ENCODE measurements at places on chromosomes 3 and 15.

DNA sequence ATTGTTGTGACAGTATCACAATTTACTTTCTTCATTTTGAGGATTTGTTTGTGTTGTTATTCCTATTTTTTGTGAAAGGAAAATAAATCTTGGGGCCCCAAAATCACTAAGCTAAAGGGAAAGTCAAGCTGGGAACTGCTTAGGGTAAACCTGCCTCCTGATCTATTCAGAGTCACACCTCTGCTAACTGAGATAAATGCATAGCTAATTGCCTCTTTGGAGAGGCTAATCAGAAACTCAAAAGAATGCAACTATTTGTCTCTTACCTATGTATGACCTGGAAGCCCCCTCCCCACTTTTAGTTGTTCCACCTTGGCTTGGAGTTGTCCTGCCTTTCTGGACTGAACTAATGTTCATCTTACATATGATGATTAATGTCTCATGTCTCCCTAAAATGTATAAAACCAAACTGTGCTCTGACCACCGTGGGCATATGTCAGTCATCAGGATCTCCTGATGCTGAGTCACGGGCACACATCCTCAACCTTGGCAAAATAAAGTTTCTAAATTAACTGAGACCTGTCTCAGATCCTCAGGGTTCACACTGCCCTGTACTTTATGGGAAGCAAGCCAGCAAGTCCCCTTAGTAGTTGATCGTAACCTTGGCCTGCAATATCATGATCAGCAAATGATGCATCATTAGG, 523.2 kb upstream of the GOLIM4 start:
- DNase-seq, result no peak

- no peak for DNase-seq
Measured at GRCh38 chr3:53597136-53597915, 102.9 kb downstream of the CACNA1D start.

DNA sequence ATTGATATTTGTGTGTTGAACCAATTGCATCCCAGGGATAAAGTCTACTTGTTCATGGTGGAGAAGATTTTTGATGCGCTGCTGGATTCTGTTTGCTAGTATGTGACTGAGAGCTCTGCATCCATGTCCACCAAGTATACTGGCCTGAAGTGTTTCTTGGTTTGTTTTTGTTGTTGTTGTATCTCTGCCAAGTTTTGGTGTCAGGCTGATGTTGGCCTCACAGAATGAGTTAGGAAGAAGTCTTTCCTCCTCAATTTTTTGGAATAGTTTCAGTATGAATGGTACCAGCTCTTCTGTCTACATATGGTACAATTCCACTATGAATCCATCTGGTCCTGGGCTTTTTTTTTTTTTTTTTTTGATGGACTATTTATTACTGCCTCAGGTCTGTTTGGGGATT, 50.9 kb upstream of the OSTN start:
- no peak for DNase-seq

GRCh38 chr15:74964794-74965193, 8.2 kb upstream of the RPP25 start:
- DNase-seq, result no peak

DNA sequence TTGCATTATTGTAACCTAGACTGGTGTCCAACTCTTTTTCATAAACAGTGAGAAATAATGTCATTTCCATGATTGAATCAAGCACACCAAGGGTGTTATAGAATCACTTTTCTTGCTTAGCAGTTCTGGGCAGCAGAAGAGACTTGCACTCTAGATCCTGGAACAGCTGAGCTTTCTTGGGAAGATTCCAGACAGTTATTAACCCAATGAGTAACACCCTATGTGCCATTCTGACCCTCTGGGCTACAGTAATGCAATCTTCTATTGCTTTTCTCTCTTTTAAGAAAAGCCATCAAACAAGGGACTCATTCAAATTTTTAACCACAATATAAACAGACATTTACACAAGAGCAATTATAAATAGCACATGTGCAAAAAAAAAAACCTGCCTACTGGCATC, 39.3 kb upstream of the USP3 start:
- DNase-seq, result no peak

GRCh38 chr3:194714564-194714963, 28.9 kb downstream of the FAM43A start:
- no peak for DNase-seq

DNA sequence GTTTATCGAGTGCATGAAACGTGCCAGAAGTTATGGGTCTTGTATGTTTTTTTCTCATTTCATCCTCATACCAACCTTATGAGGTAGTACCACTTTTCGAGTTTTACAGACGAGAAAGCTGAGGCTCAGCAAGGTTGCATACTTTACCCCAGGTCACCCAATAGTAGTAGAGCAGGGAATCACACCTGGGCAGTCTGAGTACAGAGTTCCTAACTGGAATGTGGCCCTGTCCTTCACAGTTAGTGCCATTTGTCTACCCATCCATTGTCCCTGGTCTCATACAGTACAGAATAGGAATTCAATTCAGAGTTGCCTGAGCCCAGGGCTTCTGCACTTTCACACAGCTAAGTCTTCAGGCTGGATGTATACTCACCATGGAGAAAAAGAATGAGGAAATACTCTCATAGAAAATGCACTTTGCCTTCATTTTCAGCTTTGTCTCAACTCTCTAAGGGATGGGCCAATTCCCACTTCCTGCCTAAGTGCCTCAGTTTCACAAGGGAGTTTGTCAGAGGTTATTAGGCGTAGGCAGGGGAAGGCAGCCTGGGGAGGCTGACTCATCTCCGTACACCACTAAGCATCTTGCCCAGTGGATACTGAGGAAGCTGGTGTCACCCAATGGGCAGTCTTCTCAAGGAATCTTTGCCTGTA, 93.2 kb downstream of the TMEM212 start:
- DNase-seq, result no peak

DNA sequence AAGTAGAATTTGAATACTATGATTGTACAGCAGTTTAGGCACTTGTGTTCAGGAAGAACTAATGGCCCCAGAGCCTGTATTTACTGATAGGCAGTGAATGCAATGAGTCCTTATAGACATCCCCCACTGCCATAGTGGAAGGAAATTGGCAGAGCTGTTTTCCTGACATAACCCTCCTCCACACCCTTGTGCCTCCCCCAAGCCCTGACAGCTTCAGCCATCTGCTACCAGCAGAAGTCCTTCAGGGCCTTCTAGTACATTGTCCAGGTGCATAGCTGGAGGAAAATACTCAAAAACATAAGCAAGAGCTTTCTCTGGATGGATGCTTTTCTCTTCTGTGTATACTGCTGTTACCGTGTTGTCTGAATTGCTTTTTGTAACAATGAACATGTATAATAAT, 20.6 kb downstream of the ARHGAP31 start:
- no peak for DNase-seq

DNA sequence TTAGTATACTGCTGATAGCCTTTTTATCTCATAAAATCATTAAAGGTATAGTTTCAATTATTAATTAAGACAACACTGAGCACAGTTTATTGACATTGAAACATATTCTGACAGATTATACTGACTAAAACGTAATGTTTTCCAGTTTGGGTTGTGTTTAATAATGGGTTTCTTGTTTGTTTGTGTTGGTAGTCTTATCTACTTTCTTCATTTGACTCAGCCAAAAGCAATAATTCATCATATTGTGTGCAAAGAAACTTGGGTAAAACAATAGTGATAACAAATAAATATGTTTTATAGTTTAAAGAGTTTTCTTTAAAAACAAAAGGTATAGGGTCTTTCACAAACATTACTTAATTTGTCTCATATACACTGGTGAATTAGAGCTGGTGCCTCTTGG, 629.2 kb upstream of the AGTR1 start:
- no peak for DNase-seq

DNA sequence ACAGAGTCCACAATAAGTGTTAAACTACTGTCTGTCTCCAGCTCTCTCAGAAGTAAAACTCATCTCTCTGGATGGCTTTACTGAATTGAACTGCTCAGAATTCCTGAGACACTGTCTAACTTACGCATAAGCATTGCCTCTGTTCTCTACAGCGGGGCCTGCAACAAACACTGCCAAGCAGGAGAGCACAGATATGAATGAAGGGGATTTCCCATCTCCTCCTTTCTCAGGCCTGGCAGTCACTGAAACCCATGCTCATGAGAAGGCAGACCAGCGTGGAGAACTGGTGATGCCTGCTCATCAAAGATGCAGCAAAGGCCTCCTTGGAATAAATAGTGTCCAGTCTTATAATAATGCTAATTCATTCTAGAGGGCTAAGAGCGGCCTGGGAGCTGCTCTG, 10.3 kb downstream of the RASGRP1 start:
- no peak for DNase-seq

DNA sequence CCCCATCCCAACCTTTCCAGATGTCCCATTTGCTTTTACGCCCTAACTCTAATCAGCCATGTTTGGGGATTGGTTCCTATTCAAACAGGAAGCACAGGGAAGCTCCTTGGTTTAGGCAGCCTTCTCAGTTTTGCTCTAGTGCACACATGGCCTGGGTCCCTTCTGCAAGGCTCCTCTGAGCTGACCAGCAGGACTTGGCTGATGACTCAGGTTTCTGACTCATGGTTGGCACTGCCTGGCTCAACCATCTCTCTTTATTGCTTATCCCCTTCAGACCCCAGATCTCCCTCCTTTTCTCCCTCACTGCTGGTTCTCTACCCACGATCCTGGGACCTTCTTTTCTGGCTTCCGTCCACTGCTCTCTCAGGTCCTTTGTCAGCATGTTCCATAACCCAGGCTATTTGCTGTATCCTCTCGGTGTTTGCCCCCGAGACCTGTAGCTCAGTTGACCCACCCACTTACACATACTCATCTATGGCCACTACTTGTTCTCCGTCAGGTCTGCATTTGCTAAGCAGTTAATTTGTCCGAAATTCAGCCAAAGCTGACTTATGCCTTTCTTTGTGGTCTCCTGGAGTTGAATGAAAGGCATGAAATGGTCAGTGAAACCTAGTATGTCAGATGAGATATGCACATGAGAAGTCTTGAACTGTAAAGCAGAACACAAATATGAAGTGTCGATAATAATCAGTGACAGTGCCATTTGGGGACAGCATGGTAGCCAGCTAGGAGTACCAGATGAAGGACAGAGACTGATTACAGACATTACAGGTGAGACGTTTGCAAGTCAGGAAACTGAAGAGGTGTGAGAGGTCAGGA, 323.5 kb upstream of the ROPN1 start:
- DNase-seq, result no peak

- no peak for DNase-seq
Measured at GRCh38 chr3:57961828-57962447, 46.3 kb upstream of the FLNB start.

- DNase-seq, result no peak
Measured at GRCh38 chr3:12461097-12461649, 23.1 kb upstream of the TSEN2 start.

- DNase-seq, result no peak
Measured at GRCh38 chr15:91961357-91961756, 107.8 kb downstream of the SLCO3A1 start.
